ENCODE measurements at places on chromosomes 6 and 20.

DNA sequence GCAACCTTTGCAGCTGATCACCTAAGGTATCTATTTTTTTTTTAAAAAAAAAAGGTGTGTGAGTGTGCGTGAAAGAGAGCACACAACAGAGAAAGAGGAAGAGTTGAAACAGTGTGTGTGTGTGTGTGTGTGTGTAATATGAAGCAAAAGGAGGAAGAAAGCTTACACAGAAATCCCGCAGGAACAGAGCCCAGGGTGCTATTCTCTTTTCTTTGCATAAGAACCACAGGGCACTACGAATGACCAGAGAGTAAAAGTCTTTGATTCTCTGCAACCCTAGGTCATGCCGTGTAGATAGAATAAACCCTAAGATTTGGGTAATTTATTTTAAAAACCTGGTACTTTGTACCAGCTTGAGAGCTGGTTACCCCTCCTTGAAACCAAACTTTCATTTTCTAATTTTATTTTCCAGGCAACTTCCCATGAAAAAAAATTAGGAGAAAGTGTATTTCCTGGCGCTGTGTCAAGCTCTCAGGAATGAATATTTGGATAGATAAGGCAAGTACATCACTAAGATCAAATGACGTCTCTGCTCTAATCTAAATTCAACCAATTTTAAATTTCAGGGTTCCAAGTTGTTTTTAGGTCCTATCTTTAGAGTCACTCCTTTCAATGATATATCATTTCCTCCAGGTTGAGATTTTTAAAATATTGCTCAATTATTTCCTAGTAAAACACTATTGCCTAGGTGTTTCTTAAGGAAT, 47.9 kb upstream of the ID4 start:
- no peak for DNase-seq

DNA sequence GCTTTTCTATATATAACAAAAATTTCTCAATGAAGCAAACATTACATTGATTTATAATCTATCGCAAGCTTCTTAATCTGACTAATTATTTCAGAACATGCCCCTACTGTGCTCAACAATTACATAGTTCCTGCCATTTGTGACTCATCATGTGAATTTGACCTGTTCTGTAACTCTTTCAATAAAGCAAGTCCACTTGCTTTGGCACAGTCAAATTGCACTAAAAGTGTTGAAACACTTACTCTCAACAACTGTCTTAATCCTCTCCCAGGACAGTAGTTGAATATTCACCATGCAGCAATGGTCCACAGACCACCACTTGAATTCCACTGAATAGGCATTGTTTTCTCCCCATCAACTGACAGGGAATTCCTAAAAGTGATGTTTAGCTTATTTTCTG, 67.7 kb upstream of the SPTLC3 start:
- no peak for DNase-seq

DNA sequence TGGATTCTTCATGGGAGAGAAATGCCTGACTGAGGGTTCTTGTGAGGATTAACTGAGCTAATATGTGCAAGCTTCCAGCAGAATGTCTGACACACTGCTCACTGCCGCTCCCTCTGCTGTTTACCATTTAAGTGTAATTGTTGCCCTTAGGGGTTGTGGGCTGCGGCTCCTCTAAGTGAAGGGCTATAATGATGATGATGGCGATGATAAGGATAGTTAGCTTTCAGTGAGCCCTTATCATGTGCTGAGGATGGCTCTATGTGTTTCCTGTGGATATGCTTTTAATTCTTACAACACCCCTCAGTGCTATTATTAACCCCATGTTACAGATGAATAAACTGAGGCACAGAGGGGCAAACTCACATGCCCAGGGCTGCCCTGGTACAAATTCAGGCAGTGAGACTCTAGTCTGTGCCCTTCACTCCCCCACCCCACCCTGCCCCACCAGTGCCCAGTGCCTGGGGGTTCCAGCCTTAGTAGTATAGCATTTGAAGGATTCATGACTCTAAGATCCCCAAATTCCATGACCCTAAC, 33.4 kb downstream of the TGM2 start:
- DNase-seq: no peak

DNA sequence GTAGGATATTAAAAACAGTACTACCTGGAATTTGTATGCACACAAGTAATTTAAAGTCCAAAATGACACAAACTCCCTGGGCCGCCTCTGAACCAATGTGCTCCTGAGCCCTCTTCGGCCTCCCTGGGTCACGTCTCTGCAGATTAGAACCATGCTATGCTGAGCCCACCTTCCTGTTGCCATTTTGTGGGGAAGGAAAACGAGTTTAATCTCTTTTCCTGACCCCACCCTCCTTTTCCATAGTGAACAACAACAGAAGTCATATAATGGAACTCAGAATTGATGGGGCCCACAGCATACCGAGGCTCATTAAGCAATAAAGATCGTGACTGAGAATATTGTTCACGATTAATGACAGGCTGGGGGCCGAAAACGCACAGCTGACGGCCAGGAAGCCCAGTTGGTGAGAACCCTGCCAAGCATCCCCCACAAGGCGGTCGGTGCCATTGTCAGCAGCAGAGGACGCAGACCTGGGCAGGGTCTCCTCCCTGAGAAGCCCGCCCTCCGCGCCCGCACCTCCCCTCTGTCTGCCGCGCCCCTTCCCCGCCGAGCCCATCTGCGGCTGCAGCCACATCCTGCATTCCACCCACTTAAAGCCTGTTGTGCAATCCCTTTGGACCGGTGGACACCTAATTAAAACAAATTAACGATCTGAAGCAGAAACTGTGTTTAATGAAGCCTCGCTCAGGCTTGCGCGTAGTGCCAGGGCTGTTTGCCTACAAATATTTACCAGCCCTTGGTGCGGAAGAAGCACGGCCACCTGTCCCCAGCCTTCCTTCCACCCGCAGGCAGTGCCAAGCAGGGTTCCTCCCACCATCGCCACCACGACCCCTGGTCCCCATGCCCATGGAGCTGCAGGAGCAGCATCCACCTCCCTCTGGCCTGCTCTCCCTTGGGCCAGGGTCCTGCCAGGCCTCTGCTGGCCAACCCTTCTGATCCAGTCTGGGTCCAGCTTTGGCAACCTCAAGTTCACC, 68.1 kb downstream of the DLL1 start:
- no peak for DNase-seq

GRCh38 chr6:64930681-64931080, 776.3 kb downstream of the EYS start:
- DNase-seq: no peak

GRCh38 chr6:20978151-20978614, 443.9 kb downstream of the CDKAL1 start:
- DNase-seq: no peak

DNA sequence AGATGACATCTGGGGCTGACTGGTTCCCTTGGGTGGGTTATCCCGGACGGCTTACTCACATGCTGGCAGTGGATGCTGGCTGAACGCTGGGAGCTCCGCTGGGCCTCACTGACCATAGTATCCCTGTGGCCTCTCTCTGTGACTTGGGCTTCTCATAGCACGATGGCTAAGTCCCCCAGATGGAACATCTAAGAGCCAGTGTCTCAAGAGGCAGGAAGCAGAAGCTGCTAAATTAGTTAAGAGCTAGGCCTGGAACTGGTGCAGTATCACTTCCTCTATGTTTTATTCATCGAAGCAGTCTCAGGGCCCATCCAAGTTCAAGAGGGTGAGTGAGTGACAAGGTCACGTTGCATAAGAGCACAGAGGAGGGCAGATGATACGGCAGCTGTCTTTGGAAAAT, 116.5 kb upstream of the LAMP5 start:
- DNase-seq: peak; percentile 4

DNA sequence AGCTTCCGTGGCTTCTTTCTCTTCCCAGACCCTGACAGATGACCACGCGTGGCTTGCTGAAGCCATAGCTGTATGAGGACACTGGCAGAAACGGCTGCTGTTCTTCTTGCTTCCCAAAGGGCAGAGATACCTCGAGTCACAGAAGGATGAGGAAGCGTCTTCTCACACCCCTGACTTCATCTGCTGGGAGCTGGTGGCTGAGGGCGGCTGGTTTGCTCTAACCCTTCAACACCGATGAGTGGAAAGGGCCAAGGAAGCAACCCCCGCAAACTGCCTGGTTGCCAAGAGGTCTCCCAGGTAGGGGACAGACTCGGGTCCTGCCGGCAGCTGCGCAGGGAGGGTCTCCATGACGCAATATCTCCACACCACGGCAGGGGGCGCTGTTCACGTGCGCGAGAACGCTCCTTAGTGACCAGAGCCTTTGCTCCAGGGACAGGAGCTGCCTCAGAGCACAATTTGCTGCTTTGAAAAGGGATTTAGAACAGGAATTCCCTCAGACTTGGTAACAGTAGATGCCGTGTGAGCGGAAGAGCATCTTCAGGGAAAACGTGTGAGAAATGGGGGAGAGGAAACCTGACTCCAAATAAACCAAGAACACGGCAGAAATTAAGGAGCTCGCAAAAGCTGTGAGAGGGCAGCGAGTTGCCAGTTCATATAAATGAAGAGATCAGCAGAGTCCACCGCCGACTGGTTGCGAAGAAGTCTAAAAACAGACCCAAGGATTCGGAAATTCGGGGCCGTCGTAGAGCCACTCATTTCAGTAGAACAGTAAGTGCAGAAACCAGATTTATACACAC, 80.2 kb downstream of the ERMARD start:
- peak; percentile 66 for DNase-seq

DNA sequence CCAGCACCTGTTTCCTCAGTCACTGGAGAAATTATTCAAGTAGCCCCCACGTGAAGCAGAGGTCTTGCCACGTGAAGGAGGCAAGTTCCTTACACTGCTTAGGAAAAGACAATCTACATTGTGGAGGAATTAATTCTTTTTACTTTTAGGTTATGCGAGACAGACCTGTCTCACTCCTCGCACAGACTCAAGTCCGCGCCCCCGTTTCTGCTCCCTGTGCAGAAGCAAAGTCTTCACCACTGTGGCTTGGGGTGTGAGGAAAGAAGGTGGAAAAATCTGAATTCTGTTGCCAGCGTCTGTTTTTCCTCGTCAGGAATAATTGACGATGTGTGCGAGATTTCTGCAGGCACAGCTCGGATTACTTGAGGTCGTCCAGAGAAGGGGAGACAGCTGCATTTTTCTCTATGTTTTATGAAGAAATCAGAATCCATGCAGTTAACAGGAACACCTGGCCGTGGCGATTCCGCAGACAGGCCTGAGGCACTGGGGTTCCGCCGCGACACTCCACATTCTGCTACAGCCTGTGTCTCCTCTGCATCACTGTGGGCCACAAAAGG, 185.1 kb downstream of the SMOC2 start:
- no peak for DNase-seq

- DNase-seq: peak; percentile 21
Measured at GRCh38 chr6:33683051-33683571, 28.4 kb downstream of the UQCC2 start.

GRCh38 chr20:64137598-64138031, 26.6 kb upstream of the MYT1 start:
- DNase-seq: no peak

DNA sequence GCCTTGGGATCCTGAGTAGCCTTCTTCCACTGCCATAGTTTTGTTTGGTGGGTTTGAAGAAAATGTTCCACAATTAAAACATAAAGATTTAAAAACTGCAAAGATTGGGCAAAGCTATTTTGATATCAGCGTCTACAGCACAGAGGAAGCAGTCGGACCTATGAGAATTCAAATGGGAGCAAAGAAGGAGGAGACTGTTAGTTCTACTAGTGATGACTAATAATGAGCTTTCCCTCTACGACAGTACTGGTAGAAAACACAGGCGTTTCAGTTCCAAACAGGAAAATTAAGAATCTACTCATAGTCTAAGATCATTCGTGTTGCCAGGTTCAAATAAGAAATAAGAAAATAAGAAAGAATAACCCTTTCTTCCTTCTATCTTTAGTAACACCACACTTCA, 121.2 kb downstream of the INSM1 start:
- no peak for DNase-seq

- no peak for DNase-seq
Measured at GRCh38 chr6:113713665-113714064, 143.5 kb upstream of the MARCKS start.

GRCh38 chr6:1593958-1594314, 15.8 kb upstream of the FOXC1 start:
- DNase-seq: no peak

DNA sequence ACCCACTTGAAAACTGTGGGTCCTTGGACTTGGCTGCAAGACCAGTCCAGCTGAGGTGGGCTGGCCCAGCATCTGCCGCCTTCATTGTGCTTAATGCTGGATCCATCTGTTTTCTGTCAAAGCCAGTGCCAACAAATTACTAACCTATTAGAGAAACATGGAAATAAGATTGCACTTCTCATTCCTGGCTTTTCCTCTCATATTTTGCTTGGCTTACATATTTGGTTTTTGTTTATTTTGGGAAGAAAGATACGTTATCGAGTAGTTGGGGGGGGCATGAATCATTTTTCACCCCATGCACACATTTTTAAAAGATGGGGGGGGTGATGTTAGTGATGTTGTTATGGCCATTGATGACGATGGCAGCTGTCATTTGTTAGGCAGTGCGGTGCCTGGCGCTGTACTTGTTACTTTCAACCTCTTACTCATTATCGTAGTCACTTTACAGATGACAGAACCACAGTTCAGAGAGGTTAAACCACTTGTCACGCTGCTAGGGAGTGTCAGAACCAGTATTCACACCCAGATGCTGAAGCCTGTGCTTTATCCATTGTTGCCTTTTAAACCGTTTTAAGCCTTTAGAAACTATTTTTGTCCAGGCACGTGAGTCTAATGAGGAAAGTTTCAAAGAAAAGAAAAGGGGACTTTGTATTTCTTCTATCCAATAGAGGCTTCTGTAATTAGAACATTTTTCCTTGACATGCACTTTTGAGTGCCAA, 180.0 kb downstream of the TMEM242 start:
- DNase-seq: peak; percentile 62

- DNase-seq: no peak
Measured at GRCh38 chr6:112503091-112503596, 156.0 kb downstream of the RFPL4B start.

DNA sequence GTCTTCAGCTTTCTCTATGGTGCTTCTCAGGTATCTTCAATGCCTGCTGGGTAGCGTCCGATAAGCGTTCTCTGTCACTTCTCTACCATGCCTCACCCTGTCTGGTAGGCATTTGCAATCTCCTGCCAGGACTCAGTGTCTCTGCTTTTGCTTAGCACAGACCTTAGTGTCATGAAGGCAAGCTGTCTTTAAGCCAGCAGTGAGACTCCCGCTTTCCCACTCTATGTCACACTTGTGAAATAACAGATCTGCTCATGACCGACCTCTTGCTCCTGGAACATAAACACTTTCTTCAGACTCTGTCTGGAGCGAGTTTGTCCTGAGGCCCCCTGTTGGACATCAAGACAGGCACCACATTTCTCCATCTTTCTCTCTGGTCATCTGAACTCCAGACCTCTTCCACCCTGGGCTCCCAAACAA, 17.0 kb downstream of the ADGRB3 start:
- no peak for DNase-seq

DNA sequence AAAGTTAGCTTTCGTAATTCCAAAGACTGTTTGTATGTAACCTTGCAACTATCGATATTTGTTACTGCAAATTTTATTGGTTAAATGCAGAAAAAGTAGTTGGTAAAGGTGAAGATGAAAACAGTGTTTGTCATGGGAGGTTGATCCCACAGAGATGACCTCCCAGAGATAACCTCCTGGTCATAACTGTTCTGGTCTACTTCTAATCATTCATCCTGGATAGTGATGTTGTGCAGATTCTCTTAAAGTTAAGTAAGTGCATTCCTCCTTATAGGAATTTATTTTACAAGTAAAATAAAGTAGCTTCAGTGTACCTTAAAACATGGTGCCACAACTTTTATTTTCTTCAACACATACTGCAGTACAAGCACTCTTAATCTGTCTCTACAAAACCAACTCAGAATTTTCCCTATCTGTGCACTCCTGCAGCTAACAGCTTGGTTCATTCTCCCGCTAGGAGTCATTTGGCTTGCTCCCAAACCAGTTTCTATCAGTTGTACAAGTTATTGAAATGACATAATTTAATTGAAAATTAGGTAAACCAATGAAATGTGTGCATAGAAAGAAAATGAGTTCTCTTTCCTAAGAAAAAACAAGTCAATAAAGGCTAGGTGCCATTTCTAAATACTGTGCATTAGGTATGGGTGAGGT, 19.2 kb downstream of the METTL24 start:
- DNase-seq: no peak
